ENCODE measurements at places on chromosomes 1 and 21.

DNA sequence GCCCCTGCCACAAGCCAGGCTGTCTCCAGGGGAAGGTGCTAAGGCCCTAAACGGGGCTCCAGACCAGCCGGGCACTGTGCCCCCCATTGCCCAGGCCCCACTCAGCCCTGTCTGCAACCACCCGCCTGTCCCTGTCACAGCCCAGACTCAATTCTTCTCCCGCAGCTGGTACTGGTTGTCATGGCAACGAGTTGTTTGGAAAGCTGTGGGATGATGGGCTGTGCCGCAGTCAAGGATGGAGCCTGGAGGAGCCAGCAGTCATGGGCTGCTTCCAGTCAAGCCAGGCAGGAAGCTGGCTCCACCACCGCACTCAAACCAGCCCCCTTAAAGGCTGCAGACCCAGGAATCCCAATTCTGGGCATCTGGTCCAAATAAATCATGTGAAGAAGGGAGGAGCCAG lies 4.2 kb downstream of the SPOCD1 start:
- no peak for DNase-seq

- no peak for DNase-seq
Observed at GRCh38 chr1:237902960-237903743, 12.4 kb upstream of the ZP4 start.

GRCh38 chr1:173508541-173508940 lies 31.4 kb downstream of the PRDX6 start:
- DNase-seq, result no peak

GRCh38 chr21:46597031-46597430 lies 7.9 kb downstream of the S100B start:
- no peak for DNase-seq

DNA sequence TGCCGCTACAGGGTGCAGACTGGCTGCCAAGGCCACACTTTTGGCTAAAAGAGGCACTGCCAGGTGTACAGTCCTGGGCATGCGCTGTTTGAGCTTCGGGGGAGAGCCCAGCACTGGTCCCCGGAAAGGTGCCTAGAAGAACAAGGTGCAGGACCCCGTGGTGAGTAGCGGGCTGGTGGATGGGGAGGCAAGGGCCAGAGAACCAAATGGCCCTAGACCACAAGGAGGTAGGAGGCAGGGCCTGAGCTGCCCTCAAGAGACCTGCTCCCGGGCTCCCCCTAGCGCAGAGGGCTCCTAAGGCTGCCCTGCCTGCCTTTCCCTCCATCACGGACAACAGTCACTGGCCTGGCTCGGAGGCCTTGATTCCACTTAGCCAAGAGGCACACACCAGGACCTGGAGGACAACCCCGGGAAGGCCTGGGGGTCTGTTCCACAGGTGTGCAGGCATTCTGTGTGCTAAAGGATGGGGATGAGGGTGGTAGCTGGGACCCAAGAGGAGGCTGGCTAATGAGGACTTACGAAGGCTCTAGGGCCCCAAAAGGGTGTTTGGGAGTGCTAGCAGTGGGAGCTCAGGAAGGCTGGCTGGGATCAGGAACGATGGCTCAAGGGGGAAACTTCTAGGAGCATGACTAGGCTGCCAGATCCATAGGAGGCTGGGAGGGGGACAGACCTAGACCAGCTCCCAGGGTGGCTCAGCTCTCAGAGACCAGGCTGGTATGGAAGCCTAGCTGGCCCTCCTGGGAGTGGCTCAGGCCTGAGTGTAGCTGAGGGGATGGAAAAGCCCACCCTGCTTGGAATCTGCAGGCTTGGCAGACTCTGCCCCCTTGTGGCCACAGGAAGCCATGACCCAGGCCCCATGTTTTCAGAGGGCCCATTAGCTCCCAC lies 742 bp downstream of the ARTN start:
- peak; percentile 72 for DNase-seq

GRCh38 chr1:14877224-14877623 lies 276.3 kb upstream of the TMEM51 start:
- no peak for DNase-seq

DNA sequence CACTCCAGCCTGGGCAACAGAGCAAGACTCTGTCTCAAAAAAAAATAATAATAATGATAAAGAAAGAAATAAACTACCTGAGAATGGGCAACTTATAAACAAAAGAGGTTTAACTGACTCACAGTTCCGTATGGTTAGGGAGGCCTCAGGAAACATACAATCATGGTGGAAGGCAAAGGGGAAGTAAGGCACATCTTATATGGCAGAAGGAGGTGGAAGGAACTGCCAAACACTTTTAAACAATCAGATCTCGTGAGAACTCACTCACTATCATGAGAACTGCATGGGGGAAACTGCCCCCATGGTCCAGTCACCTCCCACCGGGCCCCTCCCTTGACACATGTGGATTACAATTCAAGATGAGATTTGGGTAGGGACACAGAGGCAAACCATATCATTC lies 6.3 kb upstream of the EGLN1 start:
- DNase-seq, result no peak

DNA sequence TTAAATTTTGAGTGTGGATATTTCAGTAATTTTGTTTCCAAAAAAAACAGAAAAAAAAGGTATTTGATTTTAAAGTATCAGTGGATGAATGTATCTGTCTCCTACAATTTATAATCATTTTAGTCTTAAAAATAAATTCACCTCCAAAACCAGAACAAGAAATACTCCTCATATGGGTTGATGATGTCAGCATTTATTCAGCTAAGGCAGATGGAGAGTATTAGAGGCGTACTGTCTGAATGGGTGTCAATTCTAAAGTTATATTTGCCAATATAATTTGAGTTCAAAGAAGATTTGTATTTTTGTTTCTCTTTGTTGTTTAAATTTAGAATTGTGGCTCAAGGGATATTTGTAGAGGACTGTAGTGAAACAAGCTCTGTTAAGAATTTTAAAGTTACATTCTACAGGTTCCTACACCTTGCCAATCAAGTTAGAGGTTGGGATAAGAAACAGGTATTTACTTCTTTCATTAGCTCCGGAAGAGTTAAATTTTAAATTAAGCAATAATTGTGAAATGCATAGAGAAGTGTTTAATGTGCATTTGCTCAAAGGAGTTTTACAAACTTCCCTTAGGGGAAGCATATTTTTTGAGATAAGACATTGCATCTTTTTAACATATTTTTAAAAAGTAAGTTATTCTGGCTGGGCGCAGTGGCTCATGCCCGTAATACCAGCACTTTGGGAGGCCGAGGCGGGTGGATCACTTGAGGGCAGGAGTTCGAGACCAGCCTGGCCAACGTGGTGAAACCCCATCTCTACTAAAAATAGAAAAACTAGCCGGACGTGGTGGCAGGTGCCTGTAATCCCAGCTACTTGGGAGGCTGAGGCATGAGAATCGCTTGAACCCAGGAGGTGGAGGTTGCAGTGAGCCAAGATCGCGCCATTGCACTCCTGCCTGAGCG lies 1.2 kb downstream of the PLA2G4A start:
- peak; percentile 61 for DNase-seq

DNA sequence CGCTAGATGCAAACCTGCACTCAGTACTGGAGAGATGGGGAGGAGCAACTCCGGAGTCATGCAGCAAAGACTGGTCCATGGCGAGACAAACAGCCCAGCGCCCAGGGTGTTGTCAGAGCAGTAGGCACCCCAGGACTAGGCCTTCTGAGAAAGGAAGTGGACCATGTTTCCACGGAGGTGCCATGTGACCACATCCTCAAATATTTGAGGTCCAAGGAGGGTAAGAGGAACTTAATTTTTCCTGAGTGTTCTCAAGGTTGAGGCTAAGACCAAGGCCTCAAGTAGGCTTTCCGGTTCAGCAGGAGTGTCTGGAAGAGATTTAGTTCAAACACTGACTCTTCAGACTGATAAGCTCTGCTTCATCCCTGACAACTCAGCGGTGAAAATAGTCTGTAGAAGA lies 186.2 kb downstream of the RHOU start:
- peak; percentile 76 for DNase-seq

GRCh38 chr1:170284512-170284911 lies 138.8 kb downstream of the NTMT2 start:
- no peak for DNase-seq

DNA sequence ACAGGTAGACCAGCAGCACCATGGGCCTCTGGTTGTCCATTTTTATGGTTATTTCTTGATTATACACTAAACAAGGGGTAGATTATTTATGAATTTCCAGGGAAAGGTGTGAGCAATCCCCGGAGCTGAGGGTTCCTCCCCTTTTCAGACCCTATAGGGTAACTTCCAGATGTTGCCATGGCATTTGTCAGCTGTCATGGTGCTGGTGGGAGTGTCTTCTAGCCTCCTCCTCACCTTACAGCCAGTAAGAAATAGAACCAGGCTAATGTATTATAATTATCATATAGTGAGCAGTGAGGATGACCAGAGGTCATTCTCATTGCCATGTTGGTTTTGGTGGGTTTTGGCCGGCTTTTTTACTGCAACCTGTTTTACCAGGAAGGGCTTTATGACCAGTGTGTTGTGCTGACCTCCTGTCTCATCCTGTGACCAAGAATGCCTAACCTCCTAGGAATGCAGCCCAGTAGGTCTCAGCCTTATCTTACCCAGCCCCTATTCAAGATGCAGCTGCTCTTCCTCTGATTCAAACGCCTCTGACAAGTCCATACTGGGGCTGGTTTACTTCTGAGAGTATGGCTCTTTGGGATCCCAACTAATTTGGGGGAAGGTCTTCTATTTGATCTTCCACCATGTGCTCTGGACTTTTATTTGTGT lies 13.5 kb upstream of the TINAGL1 start:
- DNase-seq, result no peak

- no peak for DNase-seq
Observed at GRCh38 chr21:40967771-40968170, 120.8 kb upstream of the DSCAM start.

DNA sequence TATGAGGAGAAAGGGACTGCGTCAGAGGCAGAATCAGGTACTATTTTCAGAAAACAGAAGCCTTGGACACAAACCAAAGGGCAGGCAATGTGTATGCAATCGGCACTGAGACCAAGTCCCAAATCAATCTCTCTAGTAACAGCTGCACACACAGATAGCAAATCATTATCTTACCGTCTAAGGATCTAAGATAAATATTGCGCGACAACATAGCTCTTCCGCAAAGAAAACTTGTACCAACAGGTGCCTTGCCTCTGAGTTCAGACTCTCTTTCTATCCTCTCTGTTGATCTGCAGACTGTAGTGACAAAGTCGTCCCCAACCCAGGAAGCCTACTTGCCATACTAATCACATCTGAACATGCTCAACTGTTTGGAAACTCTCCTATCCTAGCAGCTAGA lies 22.6 kb upstream of the SAMD13 start:
- no peak for DNase-seq

GRCh38 chr1:245039196-245039595 lies 115.6 kb upstream of the KIF26B start:
- no peak for DNase-seq

GRCh38 chr1:180462102-180462501 lies 40.3 kb downstream of the ACBD6 start:
- no peak for DNase-seq

DNA sequence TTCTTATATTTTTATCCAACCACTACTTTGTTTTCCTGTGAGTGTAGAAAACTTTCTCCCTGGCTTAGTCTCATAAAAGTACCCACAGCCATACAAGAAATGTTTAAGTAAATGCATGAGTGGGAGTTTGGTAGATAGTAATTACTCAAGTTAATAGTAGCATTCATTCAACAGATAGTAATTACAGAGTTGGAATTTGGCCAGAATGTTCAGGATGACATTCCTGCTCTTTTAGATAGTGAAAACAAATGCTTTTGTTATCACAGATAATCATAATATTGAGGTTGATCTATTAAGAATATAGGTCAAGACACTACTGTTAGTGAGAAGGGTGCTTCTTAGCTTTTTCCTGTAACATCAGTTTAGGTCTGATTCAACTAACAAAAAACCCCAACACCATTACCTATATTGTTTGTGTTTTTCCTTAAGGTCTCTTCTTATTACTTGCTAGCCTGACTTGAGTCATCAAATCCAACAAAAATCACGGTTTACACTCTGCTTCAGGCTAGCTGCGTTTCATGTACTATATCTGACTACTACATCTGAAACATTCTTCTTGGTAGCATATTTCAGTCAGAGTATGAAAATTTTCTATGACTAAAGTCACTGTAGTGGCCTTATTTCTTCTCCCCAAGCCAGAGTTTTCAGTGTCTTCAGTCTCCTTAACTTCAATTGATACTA lies 163.7 kb downstream of the HS2ST1 start:
- no peak for DNase-seq

- DNase-seq, result no peak
Observed at GRCh38 chr1:228095161-228095560, 8.0 kb downstream of the C1orf35 start.

- no peak for DNase-seq
Observed at GRCh38 chr1:179014123-179014522, 11.6 kb upstream of the FAM20B start.

DNA sequence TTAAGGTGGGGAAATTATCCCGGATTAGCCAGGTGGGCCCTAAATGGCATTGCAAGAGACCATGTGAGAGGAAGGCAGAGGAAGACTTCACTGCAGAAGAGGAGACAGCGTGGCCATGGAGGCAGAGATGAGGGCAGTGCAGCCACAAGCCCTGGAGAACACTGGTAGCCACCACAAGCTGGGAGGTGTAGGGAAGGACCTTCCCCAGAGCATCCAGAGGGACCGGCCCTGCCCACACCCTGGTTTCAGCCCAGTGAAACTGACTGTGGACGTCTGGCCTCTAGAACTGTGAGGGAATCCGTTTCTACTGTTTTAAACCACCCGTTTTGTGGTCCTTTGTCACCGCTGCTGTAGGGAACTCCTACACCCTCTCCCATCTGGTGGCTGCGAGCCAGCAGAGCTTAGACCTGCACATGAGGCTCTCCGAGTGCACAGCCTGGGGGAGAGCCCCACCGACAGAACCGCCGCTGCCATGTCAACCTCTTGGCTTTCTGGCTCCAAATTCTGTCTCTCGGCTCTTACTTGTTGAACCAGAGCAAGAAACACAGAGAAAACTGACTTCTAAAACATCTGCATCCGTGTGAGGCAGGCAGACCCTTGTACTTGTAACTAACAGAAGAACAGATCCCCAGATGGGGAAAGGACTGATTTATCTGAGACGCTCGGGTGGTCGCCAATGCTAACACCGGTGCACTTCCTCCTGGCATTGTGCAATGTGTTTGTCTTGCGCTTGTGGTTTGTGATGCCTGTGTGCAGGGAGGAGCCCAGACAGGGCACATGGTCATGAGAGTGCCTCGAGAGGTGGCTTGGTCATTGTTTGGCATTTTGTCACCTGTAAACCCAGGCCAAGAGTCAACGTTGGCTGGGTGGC lies 90.8 kb upstream of the TMPRSS2 start:
- DNase-seq, result peak; percentile 32

- DNase-seq, result no peak
Observed at GRCh38 chr1:221031458-221032203, 152.4 kb downstream of the HLX start.

- DNase-seq, result no peak
Observed at GRCh38 chr1:219185486-219186117, 11.9 kb downstream of the LYPLAL1 start.
